ENCODE measurements at places on chromosomes 13 and 19.
A peak's percentile ranks its signal among the peaks of the same experiment; 100 is the strongest.

GRCh38 chr19:34186205-34186604 is 13.9 kb downstream of the LSM14A start:
- DNase-seq: no peak

GRCh38 chr19:6354098-6354674 is 7.1 kb upstream of the CLPP start:
- no peak for DNase-seq

GRCh38 chr13:84263354-84264069 is 381.2 kb upstream of the SLITRK1 start:
- DNase-seq: no peak

GRCh38 chr13:99028890-99029289 is 51.0 kb upstream of the DOCK9 start:
- peak; percentile 71 for DNase-seq

- DNase-seq: no peak
Observed at GRCh38 chr13:43284162-43284561, 260.8 kb downstream of the DNAJC15 start.

DNA sequence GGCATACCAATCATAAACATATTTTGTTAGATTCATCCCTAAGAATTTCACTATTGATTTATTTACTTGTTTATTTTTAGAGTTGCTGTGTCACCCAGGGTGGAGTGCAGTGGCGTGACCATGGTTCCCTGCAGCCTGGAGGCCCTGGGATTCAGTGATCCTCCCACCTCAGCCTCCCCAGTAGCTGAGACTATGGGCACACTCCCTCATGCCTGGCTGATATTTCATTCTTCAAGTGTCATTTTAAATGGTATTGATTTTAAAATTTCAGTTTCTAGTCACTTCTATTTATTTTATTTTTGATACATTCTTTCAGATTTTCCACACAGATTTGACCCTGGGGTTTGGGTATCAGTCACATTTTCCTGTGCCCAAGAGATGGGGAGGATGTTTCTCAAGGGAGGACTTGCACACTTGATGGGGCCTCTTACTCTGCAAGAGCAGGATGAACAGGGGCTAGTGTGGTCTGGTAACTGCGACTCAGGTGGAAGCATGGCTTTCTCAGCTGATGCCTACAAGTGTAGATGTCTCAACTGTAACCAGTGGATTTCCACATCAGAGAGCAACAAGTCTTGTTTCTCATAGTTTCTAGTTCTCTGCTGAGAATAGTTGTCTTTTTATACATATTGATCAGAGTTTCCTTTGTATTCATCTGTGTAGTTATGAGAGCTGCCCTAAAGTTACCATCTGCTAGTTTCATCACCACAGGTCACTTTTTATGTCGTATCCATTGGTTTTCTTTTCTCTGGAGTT is 40.2 kb downstream of the CCNE1 start:
- DNase-seq: peak; percentile 64

- no peak for DNase-seq
Observed at GRCh38 chr19:33551676-33552075, 30.1 kb upstream of the PEPD start.

- DNase-seq: no peak
Observed at GRCh38 chr13:97982286-97982685, 28.8 kb downstream of the IPO5 start.

- no peak for DNase-seq
Observed at GRCh38 chr19:892243-892893, 619 bp downstream of the MED16 start.

Measured in activated CD4-positive, alpha-beta T cell treated with anti-CD3 and anti-CD28 coated beads for 48 hours (primary cell).